NCI-H1105 (cell line): ENCODE measurements at places on chromosomes 2 and 18.

DNA sequence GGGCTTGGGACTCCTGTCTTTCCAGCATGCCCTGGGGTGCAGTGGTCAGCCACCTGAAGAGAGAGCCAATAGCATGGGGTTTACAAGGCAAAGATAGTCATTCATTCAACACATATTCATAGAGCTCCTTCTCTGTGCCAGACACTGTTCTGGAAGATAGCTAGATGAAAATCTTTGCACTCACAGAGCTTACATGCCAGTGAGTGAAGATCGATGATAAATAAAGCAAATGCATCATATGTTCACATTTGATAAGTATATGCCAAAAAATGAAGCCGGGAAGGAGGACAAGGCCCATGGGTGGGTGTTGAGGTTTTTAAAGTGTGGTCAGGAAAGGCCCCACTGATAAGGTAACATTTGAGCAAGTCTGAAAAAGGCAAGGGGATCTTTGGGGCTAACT is 130.8 kb upstream of the CDCA7 start:
- DNase-seq = no peak

DNA sequence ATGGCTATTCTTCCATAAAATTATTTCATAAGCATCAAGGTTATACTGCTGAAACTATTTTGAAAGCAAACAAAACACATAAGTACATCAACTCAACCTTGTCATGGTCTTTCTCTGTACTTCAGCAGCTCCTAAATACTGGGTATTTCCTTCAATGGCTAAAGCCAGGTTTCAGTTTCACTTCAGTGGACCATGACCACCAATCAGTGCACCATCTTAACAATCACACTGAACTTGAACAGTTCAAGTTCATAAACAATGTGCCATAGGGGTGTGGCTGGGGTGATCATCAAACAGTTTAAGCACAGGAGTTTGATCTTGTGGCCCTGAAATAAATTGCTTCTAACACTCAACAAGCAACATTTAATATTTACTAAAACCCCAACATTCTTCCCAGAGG is 124.1 kb upstream of the FIGN start:
- DNase-seq = no peak

DNA sequence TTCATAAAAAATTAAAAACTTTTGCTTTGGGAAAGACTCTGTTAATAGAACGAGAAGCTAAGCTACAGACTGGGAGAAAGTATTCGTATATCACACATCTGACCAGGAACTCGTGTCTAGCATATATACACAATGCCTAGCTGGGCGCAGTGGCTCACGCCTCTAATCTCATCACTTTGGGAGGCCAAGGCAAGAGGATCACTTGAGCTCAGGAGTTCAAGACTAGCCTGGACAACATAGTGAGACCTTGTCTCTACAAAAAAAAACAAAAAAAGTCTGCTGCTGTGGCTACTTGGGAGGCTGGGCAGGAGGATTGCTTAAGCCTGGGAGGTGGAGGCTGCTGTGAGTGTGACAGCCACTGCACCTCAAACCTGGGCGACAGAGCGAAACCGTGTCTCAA is 46.6 kb downstream of the EPB41L5 start:
- no peak for DNase-seq

DNA sequence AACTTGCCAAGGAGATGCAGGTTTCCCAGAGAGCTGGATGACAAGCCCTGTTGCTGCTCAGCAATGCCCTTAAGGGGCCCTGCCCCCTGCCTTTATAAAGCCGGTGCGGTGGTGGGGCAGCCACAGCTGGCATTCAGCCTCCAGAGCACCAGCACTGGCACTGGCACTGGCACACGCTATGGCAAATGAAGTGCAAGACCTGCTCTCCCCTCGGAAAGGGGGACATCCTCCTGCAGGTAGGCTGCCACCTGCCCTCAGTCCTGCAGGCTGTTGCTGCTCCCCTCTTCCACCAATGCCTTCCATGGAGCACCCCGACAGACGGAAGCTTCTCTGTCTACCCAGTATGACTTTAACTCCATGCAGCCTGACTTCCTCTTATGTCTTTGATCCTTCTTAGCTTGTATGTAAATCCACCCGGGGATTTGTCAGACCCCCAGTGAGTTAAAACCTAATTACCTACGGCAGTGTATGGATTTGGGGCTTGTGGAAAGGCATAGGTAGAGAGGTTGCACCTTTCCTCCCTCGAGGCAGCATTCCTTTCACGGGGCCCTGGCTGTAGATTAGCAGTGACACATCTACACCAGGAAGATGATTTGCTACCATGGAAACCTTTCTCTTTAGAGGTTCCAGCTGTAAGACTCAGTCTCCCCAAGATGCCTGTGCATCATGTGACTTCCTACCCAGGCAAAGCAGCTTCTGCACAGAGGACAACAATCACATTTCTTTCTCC is at the start of gene DAPL1:
Gene DAPL1, plus strand, starts transcription at position 123 of the 730 bp plus-strand sequence. Its CDS starts 56 bp downstream, at position 179.
- peak; percentile 47 for DNase-seq

DNA sequence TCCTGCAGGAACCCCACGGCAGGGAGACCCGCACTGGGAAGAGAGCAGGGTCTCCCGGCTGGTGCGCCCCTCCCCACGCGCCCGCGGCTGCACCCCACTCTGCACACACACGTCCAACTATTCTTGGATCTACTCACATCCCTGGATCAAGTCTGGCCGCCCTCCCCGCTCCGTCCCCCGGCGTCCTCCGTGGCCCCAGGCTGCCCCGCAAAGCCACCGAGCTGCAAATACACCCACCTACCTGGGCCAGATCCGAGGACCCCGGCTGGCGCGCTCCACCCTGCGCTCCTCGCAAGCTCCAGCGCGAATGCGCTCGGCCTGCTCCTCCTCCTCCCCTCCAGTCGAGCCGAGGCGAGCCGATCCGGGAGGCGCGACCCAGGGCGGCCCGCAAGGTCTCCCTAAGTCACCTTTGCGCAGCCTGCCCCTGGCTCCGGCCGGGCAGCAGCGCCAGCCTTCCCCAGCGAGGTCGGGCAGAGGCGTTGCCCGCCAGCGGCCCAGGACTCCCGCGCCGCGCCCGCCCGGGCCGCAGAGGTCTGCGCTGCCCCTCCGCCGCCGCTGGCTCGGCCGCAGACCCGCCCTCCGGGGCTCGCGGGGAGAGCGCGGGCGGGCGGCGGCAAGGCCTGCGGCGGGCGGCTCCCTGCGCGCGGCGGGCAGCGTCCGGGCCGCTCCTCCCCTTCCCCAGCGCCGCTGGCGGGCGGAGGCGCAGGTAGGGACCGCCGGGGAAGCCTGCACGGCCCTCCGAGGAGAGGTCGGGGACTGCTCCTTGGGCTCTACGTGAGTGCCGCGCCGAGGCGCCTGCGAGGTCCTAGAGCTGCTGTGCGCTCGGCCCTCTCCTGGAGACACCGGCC is 126.0 kb downstream of the OSBPL1A start:
- peak; percentile 65 for DNase-seq
